CD4-positive, alpha-beta T cell treated with Interleukin-6 for 4 hours (primary cell): ENCODE measurements at places on chromosomes 6 and 20.

DNA sequence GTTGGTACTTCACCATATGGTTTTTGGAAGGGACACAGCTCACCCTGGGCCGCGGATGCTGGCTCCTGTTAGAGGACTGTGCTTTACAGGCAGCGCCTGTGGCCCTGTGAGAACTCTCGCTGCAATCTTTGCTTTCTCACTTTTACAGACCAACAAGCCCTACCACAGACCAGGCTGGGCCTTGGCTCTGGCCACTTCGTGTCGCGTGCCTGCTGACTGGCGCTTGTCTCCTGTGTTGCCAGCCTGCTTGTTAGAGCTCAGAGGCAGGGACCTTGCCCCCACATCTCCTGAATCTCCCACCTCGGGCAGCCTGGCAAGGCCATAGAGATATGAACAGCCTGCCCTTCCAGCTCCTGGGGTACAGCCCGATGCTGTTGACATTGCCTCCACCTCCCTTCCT lies 56.1 kb downstream of the SYNJ2 start:
- no peak for DNase-seq

DNA sequence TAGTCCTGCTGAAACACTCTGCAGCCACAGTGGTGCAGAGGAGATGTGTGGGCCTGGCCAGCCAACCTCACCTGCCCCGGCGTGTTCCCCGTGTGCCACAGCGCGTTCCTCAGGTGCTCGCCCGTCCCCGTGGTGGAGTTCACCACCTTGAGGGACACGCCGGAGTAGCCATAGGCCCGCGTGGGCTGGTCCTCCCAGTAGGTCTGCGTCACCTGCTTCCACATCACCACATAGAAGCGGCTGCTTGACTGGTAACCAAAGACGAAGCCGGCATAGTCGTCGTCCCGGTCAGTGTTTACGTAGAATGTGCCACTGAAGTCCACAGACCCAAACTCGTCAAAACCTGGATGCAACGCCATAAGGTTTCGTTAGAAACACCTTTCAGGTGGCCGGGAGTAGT lies 31.5 kb downstream of the THBS2 start:
- no peak for DNase-seq

DNA sequence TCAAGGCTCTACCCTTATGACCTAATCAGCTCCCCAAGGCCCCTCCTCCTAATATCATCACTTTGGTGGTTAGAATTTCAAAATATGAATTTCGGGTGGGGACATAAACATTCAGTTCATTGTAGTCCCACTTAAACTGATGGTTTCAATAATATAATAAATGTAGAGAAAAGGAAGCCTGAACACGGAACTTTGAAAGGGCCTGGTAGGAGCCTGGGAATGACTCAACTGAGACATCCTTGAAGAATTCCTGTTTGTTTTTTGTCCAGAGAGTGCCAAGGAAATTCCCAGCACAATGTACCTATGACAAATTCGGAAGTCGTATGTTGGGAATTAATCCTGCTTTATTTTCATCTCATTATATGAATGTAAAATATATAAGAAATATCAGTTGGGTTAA lies 457.9 kb downstream of the PLCB1 start:
- no peak for DNase-seq

- DNase-seq, result no peak
Observed at GRCh38 chr6:37936150-37936549, 116.6 kb downstream of the ZFAND3 start.

- no peak for DNase-seq
Observed at GRCh38 chr6:140345935-140346334, 971.5 kb upstream of the CITED2 start.

GRCh38 chr6:4608361-4609115 lies 167.7 kb upstream of the CDYL start:
- no peak for DNase-seq

DNA sequence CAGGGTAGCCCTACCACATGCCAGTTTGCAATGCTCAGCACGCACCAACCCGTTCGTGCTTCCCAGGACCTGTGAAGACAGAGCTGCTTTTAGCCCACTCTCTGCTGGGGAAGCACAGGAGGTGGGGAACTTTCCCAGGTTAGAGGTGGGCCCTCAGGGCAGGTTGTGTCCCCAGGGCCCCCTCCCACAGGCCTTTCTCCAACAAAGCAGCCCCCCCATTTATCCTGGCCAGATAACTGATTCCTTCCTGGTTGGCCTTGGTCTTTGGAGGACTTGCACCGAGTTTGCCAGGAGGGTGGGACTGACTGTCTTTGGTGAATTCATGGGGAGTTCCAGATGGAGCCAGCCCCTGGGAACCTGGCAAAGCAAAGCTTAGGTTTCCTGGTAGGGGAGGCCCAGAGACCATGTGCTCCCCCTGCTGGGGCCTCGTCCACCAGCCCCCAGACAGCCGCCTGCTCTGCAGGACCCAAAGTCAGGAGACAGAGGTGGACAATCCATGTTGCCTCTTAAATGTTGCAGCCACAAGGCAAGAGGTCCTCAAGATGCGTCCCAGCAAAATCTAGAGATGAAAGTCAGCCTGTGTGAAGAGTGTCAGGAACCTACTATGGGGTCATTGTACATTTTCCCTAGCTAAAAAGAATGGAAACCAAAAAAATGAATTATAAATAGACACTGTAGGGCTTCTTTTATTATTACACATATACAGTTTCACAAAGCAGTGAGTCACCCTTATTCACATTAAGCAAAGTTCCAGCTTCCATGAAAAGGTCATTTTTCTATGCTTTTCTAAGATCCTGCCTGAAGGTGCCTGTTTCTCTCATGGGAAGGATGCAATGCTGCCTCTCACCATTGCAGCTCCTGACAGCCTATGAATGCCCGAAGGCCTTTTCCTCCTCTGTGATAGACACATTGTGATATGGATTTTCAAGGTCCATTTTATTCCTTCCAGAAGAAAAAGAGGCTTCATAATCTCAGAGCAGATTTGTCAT lies 497.8 kb downstream of the PREX1 start:
- DNase-seq, result no peak

GRCh38 chr20:6974838-6975237 lies 207.4 kb downstream of the BMP2 start:
- no peak for DNase-seq

GRCh38 chr6:111423960-111424846 lies 58.8 kb downstream of the REV3L start:
- no peak for DNase-seq

DNA sequence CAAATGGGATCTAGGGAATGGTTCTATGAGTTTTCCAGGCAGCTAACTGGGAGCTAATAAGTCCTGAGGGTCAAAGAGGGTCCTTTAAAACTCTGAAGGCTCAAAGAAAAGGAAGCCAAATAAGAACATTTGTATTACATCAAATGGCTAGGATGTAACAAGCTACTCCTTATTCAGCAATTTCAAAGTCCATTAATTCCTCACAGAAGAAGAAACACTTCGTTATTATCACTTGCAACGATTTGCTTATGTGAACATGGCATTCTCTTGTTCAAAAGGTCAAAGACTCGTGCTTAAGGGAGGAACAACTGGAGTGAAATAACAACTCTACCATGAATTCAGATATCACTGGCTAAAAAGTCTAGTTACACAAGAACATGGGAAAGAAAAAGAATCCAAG lies 70.8 kb upstream of the FBXO30 start:
- DNase-seq, result no peak

- DNase-seq, result no peak
Observed at GRCh38 chr6:138724015-138724414, 49.6 kb upstream of the CCDC28A start.

DNA sequence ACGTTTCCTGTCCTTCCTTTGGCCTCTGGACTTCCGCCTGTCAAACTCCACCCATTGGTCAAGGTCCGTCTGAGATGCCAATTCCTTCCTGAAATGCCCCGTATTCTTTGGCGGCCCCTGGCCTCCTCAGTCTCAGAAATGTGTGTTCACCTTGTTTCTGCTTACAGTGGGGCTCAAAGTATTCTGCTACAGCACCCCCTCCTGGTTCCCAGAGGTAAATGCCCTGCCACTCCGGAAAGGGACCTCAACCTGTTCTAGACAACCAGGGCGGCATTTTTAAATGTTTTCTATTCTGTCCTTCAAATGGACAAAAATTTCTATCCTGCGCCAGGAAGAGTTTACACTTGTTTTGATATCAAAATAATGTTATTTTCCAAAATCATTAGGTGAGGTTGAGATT lies 12.1 kb upstream of the PAX1 start:
- DNase-seq, result no peak

DNA sequence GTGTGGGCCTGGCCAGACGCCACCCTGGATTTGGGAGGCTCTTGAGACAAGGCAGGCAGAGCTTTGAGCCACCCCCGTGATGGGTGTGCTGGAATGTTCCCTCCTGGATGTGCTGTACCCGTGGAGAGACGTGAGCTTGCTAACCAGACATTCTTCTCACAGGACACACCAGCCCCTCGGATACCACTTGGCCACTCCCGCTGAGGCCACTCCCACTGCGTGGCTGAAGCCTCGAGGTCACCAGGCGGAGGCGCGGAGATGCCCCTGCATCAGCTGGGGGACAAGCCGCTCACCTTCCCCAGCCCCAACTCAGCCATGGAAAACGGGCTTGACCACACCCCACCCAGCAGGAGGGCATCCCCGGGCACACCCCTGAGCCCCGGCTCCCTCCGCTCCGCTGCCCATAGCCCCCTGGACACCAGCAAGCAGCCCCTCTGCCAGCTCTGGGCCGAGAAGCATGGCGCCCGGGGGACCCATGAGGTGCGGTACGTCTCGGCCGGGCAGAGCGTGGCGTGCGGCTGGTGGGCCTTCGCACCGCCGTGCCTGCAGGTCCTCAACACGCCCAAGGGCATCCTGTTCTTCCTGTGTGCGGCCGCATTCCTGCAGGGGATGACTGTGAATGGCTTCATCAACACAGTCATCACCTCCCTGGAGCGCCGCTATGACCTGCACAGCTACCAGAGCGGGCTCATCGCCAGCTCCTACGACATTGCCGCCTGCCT lies 14.1 kb downstream of the SLCO4A1 start:
- DNase-seq, result no peak
